ENCODE measurements at places on chromosomes 1 and 21.

DNA sequence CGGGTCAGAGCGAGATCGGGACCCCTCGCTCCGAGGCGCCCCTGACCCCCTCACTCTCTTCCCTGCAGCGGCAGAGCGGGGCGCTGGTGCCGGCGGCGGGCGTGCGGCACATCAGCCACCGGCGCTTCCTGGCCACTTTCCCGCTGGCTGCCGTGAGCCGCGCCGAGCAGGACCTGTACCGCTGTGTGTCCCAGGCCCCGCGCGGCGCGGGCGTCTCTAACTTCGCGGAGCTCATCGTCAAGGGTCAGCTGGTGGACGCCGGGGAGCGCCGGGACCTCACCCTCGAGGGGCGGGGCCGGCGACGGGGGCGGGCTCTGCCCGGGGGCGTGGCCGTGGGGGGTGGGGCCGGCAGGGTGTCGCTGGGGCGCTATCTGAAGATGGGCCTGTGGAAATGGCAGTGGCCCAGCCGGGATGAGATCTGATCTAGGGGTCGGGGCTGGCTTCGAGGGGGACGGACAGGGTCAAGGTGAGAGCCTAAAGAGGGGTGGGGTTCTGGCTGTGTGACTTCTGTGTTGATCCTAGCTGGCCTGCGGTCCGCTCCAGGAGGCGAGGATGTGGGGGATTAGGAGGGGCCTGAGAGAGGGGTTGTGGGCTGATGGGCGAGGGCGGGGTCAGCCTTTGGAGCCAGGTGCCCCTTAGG is 23.6 kb downstream of the PTPRU start:
- DNase-seq: no peak

DNA sequence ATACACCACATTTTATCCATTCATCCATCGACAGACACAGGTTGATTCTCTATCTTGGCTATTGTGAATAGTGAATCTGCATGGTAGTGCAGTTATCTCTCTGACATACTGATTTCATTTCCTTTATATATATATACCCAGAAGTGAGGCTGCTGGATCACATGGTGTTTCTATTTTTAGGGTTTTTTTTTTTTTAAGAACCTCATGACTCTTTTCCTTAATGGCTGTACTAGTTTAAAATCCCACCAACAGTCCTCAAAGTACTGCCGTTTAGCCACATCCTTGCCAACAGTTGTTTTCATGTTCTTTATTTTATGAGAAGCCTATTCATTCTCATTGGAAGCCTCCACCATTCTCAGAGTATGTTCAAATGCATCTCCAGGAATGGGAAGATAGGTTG is 258.7 kb upstream of the SNX7 start:
- no peak for DNase-seq

DNA sequence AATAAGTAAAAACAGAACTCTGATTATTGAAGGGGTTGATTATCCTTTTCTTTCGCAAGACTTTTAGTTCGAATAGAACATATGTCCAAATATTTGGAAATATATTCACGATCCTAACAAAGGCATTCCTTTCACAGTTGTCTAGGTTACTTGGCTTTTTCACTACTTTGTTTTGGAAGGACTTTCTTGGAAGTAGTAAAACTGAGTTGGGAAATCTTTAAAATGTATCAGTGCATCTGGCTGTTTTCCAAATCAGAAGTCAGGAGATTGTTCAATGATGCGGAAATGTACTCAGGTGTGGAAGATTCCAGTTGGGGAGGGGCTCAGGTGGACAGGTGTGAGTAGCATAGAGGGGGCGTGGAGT is 67.1 kb downstream of the SH3BGR start:
- no peak for DNase-seq

GRCh38 chr1:168422203-168422847 is 121.5 kb downstream of the XCL2 start:
- no peak for DNase-seq

DNA sequence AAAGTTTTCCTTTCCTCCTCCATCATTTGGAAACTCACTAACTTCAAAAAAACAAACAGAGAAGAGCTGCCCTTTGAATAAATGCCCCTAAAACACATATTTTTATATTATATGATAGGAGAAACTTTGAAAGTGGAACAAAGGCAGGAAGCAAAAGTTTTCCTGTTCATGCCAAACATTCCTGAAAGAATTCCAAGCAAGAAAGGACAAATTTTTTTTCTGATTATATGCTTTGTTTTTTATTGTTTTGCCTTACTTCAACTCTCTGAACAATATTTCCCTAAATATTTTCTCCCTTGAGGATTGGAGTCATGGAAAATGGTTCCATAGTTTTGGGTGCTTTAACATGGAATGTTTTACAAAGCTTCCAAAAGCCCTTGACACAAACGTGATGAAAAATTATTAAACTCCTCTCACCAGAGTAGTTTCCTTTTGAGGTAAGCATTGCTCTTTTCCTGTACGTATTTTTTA is 638.5 kb upstream of the CAMK1G start:
- DNase-seq: no peak

- no peak for DNase-seq
Measured at GRCh38 chr21:44551340-44551961, at the start of gene KRTAP10-2. TSS of gene KRTAP10-2 (minus strand) at chr21:44551505. CDS start at chr21:44551458, 47 bp downstream.

- no peak for DNase-seq
Measured at GRCh38 chr1:172321451-172321850, 99.0 kb upstream of the C1orf105 start.

DNA sequence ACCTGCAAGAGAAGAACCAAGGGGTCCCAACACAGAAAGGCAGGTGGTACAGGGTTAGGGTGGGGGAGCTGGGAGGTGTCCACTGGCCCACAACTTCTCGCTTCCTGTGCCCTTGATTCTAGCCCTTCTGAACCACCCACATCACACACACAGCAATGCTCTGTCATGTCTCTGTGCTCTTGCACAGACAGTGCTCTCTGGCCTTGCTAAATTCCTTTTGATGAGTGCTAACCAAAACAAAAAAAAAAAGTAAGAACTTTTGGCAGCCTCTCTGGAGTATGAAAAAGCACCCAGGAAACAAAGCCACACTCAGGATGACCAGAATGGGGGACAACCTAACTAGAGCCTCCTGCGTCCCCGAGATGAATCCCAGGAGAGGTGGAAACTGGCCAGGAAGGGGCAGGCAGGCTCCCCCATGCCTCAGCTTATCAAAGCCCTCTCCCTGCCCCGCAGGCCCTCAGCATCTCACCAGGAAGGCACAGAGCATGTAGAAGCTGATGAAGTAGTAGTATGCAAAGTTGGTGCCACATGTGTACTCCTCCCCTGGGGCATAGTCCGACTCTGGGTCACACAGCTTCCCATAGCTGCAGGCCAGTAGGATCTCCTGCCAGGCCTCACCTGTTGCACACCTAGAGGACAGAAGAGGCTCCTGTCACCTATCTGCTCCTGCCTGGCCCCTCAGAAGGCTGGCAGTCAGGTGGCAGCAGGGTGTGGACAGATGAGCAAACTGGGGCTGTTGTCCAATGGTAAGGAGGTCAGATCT is 27.2 kb upstream of the KIF21B start:
- no peak for DNase-seq

GRCh38 chr1:44602634-44603628 is 71.3 kb downstream of the TMEM53 start:
- DNase-seq: no peak

GRCh38 chr1:12182410-12182984 is 15.7 kb downstream of the TNFRSF1B start:
- DNase-seq: no peak

DNA sequence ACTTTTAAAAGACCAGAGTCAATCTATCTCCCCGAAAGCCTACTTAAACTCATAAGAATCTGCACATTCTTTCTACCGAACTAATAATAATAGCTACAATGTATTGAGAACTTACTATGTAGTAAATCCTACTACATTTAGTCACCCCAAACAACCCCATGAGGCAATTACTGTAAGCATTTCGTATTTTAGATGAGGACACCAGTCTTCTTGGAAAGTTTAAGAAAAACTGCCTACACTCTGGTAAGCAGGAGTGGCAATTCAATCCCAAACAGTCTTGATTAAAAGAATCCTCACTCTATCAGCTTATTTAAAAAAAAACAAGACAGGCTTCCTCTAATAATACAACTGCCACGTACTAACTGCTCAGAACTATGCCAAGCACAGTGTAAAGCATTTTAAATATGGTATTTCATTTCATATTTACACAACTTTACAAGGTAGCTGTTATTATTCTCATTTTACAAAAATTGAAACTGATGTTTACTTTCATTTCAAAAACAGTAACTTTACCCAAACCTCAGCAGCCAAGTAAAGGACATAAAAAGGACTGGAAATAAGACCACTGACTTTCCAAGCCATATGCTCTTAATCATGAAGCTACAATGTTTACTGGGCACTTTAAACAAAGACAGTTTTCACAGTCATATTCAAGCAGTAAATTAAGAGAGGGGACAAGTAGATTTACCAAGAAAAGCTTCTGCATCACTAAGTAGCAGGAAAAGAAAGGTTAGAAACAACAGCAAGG is 13.9 kb downstream of the ARID4B start:
- DNase-seq: no peak

- no peak for DNase-seq
Measured at GRCh38 chr1:166297993-166298392, 131.2 kb upstream of the FAM78B start.

GRCh38 chr1:76759950-76760349 is 107.3 kb upstream of the ST6GALNAC5 start:
- no peak for DNase-seq

- no peak for DNase-seq
Measured at GRCh38 chr1:97832481-97832880, 88.4 kb downstream of the DPYD start.

- peak; percentile 28 for DNase-seq
Measured at GRCh38 chr1:22861764-22862440, 110.8 kb downstream of the LACTBL1 start.

GRCh38 chr1:227889047-227889862 is 58.5 kb downstream of the WNT9A start:
- DNase-seq: no peak

DNA sequence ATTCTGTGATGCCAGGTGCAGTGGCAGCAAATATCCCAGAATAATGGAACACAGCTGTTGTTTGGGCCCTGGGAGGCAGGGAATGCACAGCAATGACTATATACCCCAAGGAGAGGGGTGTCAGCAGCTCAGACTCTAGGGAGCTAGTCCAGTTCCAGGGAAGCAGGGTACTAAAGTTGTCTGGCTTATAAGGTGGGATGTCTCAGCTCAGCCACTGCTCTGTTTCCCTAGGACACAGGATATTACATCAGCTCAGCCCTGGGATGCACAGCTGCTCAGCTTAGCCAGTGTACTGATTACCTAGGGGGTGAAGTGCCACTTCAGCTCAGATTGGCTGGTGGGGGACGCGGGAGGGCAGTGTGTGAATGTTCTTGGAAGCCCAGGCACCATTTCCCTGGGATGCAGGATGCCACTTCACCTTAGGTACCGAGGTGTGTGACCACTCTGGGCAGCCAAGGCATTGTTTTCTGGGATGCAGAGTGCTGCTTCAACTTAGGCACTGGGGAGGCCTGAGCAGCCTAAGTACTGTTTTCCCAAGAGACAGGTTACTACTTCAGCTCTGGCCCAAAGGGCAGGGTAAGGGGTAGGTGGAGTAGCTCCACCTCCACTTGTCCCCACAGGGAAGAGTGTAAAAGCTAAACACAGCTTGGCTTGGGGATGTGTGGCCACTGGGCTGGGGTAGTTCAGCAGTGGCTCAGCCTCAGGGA is 59.4 kb downstream of the DIPK1A start:
- DNase-seq: no peak

- no peak for DNase-seq
Measured at GRCh38 chr1:203325026-203325417, 19.7 kb downstream of the BTG2 start.

- DNase-seq: no peak
Measured at GRCh38 chr1:248778906-248779305, 23.3 kb upstream of the LYPD8 start.

- no peak for DNase-seq
Measured at GRCh38 chr1:40479156-40479555, 2.1 kb downstream of the ZFP69 start.

GRCh38 chr1:164613176-164613575 is 54.2 kb downstream of the PBX1 start:
- no peak for DNase-seq

DNA sequence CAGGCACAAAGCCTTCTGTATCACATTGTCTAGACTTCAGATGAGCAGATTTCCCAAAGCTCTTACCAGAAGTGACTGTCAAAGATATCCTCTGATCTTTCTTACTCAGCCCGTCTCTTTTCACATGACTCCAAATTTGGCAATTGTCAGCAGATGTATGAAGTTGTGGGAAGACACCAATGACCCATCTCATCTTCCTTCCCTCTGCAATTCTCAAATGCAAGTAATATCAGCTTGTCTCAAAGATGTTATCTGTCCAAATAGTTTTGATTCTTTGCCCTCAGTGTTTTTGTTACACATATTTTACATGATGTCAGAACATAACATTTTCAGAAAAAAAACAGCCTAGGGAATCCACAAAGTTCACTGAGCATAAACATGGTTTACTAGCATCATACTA is 45.1 kb upstream of the RGS2 start:
- peak; percentile 93 for DNase-seq

DNA sequence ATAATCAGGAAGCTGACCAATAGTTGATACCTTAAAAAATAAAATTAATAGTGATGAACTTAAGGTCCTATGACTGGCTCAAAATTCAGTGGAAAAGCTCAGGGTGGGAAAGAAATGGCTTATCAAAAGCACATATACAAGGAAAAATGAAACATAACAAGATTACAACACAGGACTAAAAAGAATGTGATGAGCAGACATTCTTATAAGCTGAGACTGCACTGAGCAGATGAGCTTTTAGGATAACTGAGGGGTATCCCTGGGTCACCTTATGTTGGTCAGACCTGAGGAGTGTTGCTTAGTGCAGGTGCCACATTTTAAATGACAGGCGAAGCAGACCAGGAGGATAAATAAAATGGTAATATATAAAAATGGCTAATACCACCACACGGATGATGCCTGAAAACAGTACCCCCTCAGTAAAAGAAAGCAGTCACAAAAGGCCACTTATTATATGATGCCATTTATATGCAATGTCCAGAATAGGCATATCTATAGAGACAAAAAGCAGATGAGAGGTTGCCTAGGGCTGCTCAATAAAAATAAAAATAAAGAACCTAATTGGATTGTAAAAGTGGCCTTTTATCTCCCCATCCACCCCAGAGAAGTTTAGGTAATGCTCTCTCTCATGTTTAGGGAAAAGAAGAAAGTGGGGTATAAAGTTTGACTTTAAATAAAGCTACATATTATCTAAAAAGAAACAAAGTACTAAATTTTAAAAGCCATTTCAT is 163.9 kb downstream of the SLC45A1 start:
- DNase-seq: no peak

- no peak for DNase-seq
Measured at GRCh38 chr1:160075836-160076235, 5.5 kb upstream of the KCNJ9 start.

DNA sequence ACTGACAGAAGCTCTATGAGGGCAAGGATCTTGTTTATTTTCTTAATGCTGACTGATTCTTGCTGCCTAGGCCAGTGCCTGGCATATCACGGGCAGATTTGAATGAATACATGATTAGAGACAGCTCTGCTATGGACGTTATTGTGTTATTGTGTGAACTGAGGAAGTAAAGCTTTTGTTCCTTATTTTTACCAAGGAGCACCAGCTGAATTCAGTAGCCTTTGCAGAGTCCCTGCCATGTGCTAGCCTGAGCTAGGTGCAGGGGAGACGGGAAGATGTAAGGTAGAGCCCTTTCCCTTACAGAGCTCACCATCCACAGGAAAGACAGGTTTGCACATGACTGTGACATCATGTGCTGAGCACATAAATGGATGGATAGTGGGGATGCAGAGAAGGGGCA is 36.0 kb upstream of the SCMH1 start:
- DNase-seq: no peak

- DNase-seq: no peak
Measured at GRCh38 chr1:193709607-193710006, 523.2 kb upstream of the B3GALT2 start.

Data from AG04449 (cell line).